ENCODE measurements at places on chromosomes 12 and 14. TPM values are rescaled to one million over a fixed set of nuclear protein-coding genes. Genes with fewer than 3 reads are reported as not detected.
A peak's percentile ranks its signal among the peaks of the same experiment; 100 is the strongest.

The PPP1R1A gene
- 47.6 TPM for total RNA-seq

DNA sequence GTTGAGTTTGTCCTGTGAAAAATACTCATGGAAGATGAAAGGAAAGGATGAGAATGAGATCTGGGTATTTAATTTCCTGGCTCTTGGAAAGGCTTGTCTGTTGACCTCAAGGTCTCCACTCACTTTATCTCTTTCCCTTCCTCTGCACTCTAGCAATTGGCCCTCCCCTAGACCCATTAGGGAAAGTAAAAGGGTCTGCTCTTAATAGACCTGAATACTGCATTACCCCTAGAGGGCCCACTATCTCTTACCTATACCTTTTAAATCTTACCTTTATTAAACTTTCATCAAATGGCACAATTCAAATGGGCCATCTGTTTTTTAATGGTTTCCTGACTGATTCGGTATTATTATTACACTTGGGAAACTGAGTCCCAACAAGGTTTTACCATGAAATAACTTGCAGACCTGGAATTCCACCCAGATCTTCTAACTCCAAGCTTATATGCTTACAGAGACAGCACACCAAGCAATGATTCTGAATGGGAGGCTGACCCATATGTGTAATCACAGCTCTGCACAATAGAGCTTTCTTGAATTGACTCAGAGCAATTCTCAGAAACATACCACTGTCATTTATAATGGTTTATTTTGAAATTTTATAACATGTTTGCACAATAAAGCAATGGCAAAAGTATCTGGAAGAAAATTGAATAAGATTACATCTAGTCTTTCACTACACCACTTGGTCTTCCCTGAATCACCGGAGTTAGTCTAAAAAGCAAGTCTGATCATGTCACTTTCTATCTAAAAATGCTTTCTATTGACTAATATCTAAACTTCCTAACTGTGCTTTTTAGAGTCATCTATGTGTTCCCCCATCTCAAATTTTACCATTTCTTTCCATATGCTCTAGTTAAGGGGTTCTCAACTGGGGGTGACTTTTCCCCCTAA lies 618.5 kb downstream of the NRXN3 start:
- no peak for DNase-seq

GRCh38 chr14:54501480-54501879 lies 8.2 kb upstream of the CGRRF1 start:
- no peak for DNase-seq

- DNase-seq: peak; percentile 98
Observed at GRCh38 chr14:104826189-104826860, 25.4 kb downstream of the ZBTB42 start.

GRCh38 chr14:90593254-90594040 lies 196.6 kb downstream of the CALM1 start:
- DNase-seq: no peak

GRCh38 chr14:71399057-71399487 lies 491.8 kb downstream of the PCNX1 start:
- DNase-seq: no peak

DNA sequence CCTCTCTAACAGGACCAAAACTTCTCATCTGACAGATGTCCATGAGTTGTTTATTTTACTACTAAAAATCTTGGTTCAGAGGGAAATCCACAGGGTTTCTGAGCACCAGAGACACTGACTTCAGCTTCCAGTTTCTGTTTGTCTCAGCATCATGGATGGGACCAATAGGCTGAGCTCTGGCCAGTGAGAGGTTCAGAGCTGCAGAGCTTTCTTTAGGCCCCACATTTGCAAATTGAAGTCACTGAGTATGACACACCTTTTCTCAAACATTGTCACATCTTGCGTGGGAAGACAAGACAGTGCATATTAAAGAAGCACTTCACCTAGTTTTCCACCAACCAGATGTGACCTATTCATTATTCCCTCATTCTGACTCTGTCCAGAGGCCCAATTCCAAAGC lies 45.2 kb downstream of the RDH12 start:
- no peak for DNase-seq

The PLXNC1 gene
- total RNA-seq: 4.9 TPM

GRCh38 chr12:68831272-68831671 lies 23.3 kb downstream of the MDM2 start:
- DNase-seq: no peak

DNA sequence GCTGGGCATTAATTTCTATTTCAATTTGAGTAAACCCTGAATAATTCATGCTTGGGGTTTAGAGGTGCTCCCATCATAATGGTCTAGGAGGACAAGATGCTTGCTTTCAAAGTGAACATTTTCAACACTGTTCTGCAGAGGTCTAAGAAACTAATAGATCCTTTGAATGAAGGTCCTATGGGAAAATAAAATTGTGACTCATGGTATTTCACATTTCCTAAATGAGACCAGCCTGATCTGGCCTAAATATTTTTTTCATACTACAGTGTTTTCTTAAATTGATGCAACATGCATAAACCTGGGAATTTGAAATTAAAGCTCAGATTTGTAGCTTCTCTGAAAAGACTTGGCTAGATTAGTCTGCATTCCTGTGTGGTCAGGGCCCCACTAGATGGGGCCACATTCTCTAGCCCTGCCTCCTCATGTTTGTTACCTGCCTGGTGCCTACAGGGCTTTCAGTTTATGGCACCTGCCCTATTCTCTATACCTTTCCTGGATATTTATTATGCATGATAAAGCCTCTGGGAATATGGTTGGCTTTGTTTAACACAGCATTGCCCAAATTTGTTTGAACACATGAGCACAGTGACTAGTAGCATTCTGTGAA lies 112.7 kb downstream of the METTL25 start:
- DNase-seq: no peak

GRCh38 chr12:75747572-75748021 lies 236.2 kb upstream of the KRR1 start:
- no peak for DNase-seq

The FAM222A gene
- total RNA-seq: 18.1 TPM

DNA sequence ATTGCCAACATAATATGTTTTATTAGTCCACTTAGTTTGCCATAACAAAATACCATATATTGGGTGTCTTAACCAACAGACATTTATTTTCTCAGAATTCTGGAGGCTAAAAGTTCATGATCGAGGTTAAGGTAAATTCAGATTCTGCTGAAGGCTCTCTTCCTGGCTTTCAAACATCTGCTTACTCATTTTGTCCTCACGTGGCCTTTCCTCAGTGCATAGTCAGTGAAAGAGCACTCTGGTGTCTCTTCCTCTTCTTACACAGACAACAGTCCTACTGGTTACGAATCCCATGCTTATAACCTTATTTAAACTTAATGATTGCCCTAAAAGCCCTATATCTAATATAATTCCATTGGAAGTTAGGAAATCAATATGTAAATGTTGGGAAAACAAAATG lies 479.7 kb downstream of the FSCB start:
- no peak for DNase-seq

The TSHR gene
- total RNA-seq: 0.74 TPM

The SLC6A13 gene
- total RNA-seq: 0.91 TPM

DNA sequence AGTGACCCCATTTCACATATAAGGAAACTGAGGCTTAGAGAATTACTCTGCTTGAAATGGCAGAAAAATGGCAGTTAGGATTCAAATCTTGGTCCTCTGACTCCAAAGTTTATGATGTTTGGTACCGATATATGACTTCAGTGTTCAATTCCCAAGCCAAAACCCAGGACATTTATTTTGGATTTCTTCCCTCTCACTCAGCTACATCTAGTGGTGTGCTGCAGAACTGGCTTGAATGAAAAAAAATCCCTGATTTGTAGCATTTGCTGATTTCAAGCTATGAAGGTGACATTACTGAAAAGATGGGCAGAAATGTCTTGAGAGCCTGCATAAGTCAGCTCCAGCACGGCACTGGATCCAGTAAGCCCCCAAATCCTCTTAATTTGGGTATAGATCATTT lies 106.4 kb downstream of the EFCAB11 start:
- DNase-seq: no peak

The COA8 gene
- total RNA-seq: 54.9 TPM

GRCh38 chr12:94638521-94638920 lies 11.8 kb downstream of the TMCC3 start:
- no peak for DNase-seq

DNA sequence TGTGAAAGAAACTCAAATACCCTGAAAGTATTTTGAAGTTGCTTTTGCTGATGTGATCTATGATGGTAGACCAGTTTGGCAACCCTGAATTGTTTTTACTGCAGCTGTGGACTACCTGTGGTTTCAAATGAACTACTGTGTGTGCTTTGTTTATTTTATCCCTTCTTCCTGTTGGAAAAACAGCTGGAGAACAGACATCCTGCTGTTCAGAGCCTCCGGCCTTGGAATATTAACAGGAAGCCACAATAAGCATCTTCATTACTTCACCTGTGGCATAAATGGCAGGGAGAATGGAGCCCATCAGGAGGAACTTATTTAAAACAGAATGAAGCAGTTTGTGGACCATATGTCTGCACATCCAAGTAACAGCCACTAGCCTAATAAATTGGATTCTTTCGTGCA lies 104.8 kb downstream of the DUSP6 start:
- DNase-seq: no peak

The TMCC3 gene
- total RNA-seq: 5.7 TPM

DNA sequence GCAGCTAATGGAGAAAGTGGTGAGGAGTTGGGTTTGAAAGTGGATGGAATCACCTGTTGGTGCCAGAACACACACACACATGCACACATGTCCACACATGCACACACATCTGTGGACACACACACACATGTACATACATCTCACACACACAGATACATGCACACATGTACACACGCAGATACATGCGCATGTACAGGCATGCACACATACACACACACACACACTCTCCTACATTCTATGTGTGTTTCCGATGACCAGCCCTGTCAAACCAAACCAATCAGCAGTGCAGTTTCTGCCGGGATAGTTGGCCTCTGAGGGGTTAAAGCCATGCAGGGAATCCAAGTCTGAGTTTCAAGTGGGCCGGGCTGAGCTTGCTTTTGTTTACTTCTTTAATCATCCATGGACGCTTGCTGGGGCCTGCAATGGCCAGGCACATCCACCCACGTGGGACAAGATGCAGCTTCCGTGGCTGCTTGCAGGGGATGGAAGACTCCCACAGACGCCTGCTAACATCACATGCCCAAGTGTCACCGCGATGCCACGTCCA lies 52.5 kb downstream of the GALNT9 start:
- no peak for DNase-seq

GRCh38 chr14:34275530-34275929 lies 186.5 kb downstream of the SPTSSA start:
- no peak for DNase-seq

DNA sequence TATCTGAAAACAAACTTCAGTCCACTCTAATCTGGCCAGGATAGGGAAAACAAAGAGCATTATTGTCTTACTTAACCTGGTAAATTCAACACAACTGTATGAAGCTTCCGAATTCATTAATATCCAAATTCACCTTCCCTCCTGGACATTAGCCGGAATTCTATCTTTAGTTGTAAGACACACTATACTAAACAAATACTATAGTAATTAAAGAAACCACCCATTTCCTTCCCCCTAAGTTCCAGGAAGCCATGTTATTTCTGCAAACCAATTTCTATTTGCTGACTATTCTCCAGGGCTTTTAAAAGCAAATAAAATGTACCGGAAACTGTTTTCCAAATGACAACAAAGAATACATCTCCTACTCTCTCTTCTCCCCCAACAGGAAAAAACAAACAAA lies 122.7 kb upstream of the MDM1 start:
- DNase-seq: no peak

The RAPGEF3 gene
- total RNA-seq: 0.81 TPM

The DNAJC22 gene
- total RNA-seq: 4.5 TPM

- no peak for DNase-seq
Observed at GRCh38 chr14:70888681-70889175, 18.5 kb upstream of the PCNX1 start.

DNA sequence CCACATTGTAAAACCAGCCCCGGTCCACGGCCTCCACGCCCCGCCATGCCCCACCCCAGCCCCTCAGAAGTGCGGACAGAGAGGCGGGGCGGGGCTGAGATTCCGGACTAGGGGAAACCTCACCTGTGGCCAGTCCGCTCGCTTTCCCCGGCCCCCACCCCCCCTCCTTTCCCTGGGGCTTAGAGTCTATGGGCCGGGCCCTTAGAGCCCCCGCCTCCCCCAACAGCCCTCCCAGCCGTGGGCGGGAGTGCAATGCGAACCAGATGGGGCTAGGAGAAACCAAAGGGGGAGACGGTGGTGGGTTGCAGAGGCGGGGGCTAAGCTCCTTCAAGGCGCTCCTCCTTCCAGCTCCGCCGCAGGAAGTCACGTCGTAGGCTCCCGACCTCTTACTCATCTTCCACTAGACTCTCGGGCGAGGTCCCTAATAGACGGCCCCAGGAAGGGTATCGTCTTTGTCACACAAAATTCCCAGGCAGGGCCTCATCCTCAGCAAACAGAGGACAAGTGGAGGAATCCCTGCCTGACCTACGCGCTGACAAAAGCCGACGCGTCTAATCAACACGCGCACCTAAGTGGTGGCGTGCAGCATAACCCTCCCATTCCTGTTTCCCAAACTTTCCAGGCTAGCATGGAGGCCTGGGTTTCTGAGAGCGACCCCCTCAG lies 1.1 kb upstream of the NAB2 start:
- no peak for DNase-seq

The HCAR2 gene
- total RNA-seq: not detected

DNA sequence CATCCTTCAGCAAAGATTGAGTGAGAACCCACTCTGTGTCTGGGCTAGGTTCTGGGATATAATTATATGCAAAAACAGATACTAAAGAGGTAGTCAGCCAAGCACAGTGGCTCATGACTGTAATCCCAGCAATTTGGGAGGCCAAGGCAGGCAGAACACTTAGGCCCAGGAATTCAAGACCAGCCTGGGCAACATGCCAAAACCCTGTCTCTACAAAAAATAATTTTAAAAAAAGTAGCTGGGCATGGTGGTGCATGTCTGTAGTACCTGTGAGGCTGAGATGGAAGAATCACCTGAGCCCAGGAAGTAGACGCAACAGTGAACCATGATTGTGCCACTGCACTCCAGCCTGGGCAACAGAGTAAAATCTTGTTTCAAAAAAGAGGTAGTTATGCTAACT lies 237.5 kb upstream of the HMGA2 start:
- no peak for DNase-seq

The PRR4 gene
- 7.5 TPM for total RNA-seq

The SLC38A6 gene
- total RNA-seq: 20.2 TPM

Data from glutamatergic neuron (in vitro differentiated cells).